ENCODE measurements at places on chromosomes 7 and 10.

GRCh38 chr10:44801383-44802327 is 109.5 kb upstream of the TMEM72 start:
- DNase-seq = no peak

DNA sequence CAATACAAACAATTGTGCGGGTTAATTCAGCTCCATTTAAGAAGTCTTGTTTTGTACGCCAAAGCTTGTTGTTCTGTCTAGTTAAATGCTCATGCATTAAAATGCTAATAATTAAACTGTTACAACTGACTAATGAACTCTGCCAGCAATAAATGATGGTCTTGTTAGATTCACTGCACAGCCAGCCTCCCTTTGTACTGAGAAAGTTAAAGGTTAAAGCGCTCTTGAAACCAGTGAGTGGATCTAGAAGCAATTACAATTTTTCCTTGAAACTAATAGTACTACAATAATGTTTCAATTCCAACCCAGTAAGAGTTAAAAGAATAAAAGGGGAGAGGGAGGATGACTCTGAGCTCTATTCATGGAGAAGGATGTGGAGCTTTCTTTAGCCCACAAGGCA is 233.0 kb downstream of the EMX2 start:
- DNase-seq = no peak

DNA sequence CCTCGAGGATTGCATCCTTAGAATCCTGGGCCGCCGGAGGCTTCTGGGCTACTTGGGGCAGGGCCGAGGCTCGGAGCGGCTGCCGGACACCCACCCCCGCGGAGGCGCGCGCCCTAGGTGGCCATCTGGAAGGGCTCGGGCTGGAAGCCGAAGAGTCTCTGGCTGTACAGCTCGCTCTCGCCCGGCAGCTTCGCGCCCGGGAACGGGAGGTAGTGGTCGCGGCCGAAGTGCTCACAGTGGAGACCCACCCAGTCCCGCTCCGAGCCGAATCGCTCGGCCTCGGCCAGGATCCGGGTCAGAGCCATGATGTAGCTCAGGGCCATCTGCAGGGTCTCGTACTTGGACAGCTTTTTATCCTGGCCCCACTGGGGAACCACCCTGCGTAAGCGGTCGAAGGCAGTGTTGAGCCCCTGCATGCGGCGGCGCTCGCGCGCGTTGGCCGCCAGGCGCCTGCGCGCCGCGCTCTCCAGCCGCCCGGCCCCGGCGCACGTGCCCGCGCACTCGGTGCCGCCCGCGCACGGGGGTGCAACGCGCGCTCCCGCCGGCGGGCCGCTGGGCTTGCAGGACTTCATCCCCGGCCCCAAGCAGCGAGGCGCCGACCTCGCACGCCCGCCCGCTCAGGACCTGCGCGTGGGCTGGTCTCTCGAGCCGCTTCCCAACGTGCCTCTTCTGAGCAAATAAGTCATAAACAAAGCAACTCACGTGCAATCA is 652 bp downstream of the ATOH7 start:
- DNase-seq = peak; percentile 11

- no peak for DNase-seq
Observed at GRCh38 chr7:108329514-108329913, 126.7 kb downstream of the NRCAM start.

GRCh38 chr7:7428806-7429205 is 106.9 kb downstream of the COL28A1 start:
- no peak for DNase-seq

DNA sequence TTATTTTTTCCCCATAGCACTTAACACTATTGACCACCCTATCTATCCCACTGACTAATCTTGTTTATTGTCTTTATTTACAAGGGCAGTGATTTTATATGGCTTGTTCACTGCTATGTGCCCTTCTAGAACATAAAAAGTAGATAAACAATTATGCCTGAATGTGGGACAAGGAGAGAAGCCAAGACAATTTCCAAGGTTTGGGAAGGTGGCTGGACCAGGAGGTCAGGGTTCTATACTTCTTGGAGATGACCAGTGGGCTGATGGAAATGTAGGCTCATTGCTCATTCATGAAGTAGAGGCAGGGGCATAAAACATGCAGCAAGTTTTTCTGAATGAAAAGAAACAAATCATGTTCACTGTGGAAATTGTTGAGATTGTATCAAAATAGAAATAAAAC is 11.5 kb downstream of the IGFBP3 start:
- no peak for DNase-seq

- DNase-seq = peak; percentile 38
Observed at GRCh38 chr7:73742753-73743641, 4.4 kb upstream of the ABHD11 start.
